ENCODE measurements at places on chromosomes 4 and X.
A peak's percentile ranks its signal among the peaks of the same experiment; 100 is the strongest.

DNA sequence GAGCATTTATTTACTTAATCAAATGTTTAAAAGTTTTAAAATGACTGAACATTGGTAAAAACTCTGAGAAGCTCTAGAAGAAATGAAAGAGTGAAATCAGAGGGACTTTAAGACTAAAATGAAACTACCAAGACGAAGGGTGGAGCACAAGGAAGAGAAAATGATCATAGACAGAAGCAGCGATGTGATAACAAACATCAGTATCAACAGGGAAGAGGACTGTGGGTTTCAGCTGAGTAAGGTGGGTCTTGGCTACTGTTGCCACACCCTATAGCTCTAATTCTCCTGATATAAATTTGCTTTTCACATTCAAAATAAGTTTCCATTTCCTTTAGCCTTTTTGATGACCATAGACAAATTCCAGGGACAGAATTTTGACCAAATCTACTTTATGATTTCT, 18.4 kb downstream of the SOD3 start:
- no peak for DNase-seq

- DNase-seq: no peak
Measured at GRCh38 chrX:135109554-135109953, 10.8 kb downstream of the ETDB start.

- no peak for DNase-seq
Measured at GRCh38 chr4:175787546-175787945, 24.5 kb downstream of the GPM6A start.

DNA sequence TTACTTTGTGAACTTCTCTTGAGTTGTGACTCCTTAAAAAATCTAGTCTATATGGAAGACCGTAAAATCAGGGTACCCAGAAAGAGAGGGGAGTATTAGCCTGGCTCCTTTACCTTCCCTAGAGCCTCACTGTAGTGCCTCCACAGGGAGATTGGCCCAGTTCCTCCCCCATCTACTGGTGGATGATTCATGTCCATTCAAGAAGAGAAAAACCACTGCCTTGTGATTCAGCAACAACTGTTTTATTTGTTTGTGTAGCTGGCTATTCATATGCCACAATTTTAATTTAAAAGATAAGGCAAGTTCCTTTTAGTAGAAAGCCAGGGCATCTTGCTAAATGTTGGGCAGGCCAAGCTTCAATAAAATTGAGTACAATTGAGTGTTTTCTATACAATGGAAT, 221.8 kb upstream of the KCNIP4 start:
- peak; percentile 32 for DNase-seq

- DNase-seq: no peak
Measured at GRCh38 chr4:101039367-101039766, 308.0 kb downstream of the PPP3CA start.

DNA sequence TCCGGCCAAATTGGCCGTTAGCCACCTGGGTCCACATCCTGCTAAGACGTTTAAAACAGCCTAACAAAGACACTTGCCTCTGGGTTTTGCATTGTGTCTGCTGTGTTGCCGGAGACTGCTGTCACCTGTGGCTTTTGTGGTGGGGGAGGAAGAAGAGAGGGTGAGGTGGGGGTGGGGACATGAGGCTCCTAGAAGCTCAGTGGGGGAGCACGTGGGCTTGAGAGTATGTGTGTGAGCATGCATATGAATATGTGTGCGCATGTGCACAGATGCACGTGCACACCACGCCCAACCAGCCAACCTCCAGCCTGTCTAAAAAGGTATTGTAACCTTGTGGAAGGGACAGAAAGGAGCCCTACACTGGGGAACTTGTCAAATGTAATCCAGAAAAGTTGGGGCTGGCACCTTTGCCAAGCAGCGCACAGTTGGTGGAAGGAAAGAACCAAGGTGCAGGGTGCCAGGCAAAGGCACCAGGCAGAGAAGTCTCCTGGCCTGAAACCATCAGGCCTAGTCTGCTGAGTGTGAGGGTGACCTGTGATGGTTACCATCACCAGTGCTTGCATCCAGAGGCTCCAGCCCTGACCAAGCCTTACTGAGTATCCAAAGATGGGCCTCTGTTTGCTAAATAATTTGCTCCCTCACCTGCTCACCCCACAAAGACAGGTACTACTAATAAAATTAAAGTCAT, 10.1 kb upstream of the SASH3 start:
- DNase-seq: no peak

DNA sequence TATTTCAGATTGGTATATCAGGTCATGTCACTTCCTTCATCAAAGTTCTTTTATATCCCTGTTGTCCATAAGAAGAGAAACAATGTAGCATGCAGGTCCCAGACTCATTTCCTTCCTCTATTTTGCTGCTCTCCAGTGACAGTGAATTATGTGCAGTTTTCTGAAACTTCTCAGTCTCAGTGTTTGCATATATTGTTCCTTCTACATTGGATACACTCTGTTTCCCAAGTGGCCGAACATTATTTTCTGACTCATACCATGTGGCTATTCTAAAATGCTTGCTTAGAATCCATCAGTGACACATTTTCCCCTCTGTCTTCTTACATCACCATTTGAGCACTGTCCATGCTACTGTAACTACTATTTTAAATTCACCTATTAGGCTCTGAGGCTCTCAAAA, 305.7 kb downstream of the PDHA2 start:
- DNase-seq: peak; percentile 24

DNA sequence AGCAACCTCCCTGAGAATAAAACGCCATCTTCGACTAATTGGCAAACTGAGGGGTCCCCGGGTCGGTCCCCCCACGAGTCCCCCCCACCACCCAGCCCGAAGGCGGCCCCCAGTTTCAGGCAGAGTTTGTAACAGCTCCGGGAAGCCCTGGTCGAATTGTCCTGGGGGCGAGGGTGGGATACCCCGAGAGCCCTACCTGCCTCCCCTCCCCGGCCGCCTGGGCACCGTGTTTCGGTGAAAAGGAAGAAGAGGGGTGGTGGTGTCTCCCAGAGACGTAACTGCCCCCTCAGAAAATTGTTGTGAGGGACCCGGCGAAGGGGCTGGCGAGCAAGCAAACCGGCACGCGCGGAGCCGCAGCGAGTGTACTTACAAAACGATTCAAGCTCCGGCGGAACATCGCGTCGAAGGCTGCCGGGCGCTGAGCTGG, 1.2 kb downstream of the ATP11C start:
- DNase-seq: no peak

GRCh38 chrX:103503163-103503852, 16.0 kb downstream of the RAB40A start:
- peak; percentile 5 for DNase-seq

DNA sequence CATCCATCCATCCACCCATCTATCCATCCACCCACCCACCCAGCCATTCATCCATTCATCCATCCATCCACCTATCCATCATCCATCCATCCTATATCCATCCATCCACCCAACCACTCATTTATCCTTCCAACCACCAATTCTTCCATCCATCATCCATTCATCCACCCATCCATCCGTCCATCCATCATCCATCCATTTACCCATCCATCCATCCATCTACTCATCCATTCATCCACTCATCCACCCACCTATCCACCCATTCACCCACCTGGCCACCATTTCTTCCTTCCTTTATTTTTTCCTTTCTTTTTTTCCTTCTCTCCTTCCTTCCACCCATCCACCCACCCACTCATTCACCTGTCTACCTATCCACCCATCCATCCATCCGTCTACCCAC, 25.2 kb downstream of the HTRA3 start:
- no peak for DNase-seq

DNA sequence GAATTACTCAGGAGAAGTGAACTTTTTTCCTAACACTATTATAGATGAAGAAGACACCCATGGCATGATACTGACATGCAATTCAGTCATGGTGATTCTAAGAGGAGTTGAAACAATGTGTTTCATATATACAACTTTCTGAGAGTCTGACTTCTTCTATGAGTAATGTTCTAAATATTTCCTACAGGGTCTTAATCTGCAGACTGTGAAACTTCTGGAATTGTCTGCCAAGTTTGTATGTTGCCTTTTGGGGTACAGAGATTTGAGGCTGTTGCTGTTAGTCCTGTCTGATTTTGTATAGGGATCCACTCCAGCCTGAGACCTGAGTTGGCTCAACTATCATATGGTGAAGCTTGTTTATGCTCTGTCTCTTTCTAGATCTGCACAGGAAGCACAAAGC, 160.6 kb upstream of the GATB start:
- DNase-seq: peak; percentile 38

DNA sequence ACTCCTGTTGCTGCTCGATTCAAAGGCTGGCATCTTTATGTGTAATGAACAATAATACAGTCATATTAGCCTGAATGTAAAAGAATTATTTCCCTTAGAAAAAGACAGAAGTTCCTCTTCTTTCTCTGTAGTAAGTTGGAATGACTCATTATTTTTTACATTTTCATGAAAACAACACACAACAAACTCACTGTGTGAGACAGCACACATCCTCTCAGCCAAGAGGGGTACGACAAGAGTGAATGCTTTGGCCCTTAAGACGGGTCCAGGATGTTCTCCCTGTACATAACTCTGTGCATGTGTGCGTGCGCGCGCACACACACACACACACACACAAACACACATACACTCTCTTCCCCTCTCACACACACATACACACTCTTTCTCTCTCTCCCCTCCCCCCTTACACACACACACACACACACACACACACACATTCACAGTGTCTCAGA, 72.8 kb downstream of the MANBA start:
- DNase-seq: no peak

- DNase-seq: no peak
Measured at GRCh38 chr4:52370576-52370975, 288.5 kb downstream of the USP46 start.

DNA sequence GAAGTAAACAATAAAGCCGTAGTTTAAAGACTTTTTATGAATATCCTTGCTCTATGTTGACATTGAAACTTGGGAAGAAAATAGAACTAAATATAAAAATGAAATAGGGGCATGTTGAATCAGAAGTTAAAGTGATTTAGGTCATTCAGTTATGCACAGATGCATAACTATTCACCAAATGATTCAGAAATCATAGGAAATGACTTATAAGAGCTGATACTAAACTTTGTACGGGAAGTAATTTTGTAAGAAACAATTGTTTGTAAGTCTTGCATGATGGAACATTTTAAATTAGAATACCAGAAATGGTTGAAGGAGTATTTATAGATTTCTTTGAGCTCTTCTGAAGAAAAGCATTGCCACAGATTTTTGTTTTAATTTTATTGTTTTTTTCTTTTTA, 246.5 kb downstream of the CPE start:
- no peak for DNase-seq

- DNase-seq: no peak
Measured at GRCh38 chr4:137076908-137077307, 455.4 kb downstream of the PCDH18 start.

DNA sequence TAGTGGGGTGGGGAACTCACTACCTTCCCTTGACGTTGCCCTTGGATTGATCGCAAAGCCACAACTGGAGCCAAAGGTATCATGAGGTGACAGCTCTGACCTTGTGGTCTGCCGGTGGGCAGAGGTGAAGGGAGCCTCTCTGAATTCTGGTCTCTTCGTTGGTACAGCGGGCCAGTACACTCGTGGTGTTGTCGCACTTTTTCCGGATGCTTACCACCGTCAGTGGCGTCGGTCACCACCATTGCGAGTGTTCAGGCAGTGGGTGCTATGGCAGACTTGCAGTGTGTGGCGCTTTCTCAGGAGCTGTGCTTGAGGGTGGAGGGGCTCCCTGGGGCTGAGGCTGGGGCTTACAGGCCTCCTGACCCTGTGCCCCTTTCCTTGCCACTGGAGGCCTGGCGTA, 5.2 kb upstream of the GRPEL1 start:
- DNase-seq: no peak

DNA sequence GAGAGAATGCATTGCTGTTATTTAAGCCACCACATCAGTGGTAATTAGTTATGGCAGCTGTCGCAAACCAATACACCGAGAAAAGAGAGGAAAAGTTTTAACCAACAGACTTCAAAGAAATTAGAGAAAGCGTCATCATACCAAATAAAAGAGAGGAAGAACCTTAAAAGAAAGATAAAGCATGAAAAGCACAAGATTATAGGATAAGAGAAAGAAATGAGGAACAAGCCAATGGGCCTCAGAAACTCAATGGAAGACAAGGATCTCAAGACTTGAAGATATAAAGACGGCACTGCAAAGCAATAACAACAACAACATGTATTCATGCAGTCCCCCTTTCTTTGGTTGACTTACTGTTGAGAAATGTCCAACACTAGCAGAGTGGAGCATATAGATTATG, 22.8 kb upstream of the ASMTL start:
- no peak for DNase-seq

GRCh38 chr4:3447431-3448395, 5.9 kb downstream of the HGFAC start:
- no peak for DNase-seq

DNA sequence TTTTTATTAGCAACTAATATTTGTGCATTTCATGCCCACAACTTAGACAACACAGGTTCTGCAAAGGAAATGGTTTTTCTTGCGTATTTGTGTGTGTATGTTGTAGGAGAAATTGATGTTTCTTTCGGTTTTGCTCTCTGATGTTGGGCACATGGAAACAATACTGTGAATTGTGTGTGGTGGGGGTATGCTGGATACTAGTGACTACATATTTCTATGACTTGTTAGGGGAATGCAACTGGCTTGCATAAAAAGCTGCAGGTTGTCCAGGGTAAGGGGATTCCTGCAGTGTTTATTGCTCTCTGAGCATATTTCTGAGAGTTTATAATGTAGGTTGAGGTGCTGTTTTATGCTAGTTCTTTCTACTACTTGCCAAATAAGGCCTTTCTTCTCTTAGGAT, 11.6 kb downstream of the DLG3 start:
- no peak for DNase-seq

- DNase-seq: peak; percentile 38
Measured at GRCh38 chr4:48341776-48342605, 662 bp downstream of the SLAIN2 start.

DNA sequence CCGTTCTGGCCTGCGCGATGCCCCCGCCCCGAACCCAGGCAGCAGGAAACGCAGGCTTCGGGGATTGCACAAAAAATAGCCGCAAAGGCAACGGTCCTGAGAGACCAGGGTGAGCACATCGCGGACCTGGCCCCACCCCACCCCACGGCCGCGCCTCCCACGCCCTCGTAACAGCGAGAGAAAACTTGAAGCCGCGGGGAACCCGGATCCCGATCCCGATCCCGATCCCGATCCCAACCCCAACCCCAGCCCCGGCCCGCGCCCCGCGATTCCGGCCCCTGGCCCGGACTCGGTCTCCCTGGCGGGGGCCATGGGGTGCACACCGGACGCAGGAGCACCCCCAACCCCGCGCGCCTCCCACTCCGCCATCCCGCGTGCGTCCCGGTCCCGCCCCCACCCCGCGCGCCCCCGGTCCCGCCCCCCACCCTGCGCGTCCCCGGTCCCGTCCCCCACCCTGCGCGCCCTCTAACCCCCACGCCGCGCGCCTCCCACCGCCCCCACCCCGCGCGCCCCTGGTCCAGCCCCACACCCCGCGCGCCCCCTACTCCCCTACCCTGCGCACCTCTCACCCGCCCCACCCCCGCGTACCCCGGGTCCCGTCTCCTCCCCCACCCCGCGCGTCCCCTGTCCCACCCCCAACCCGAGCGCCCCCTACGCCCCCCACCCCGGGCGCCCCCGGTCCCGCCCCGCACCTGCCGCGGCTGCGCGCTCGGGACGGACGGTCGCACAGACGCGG, 29.0 kb downstream of the NOP14 start:
- peak; percentile 28 for DNase-seq
